Renal cortical epithelial cell (primary cell): ENCODE measurements at places on chromosomes 12 and 14.

- DNase-seq = peak; percentile 90
Observed at GRCh38 chr12:89949457-89950195, 241.0 kb upstream of the ATP2B1 start.

GRCh38 chr14:88791629-88792472 is 902 bp downstream of the EML5 start:
- DNase-seq = no peak

GRCh38 chr12:113130457-113131135 is 5.0 kb downstream of the RASAL1 start:
- DNase-seq = peak; percentile 81

GRCh38 chr12:92134638-92135274 is 10.9 kb downstream of the BTG1 start:
- DNase-seq = peak; percentile 61

DNA sequence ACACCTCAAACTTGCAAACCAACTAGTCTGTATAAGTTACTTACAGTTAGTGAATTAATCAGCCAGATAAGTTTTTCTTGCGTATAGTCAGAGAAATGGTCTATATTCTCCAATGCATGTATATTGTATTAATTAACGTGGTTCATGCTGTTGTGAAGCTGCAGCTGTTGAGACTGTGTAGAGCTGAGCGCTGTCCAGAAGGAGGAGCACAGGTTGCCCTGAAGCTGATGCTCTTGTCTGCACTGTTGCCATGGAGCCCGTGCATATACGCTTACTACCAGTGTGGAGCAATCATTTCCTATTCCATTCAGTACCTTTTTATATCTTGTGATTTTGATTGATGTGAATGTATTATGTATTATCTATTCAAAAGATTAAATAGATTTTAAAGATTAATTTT is 74.3 kb upstream of the ARID2 start:
- peak; percentile 6 for DNase-seq

DNA sequence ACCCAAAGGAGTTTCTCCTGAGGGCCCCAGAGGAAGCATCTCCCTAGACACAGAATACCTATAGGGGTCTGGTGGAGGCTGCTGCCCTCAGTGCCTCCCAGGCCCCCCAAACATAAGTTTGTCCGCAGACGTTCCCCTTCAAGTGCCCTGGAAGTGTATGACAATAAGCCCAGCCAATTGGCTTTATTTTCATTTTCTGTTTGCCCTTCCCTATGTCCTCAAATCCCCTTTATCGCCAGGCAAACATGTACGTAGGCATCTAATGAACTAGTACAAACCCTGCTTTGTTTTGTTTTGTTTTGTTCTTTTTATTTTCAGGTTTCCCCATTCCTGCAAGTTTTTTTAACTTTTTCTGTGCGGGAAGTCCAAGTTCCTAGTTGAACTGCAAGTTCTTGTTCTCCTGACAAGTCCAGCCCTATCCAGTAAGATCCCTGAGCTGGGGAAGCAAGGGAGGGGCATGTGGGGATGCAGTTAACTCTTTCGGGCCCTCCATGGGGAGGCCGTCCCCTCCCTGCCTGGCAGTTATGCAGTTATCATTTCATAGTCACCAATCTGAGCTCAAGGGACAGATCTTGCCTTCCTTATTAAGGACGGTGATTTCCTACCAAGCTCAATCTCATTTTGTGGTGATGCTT is 141.9 kb downstream of the KCNA5 start:
- no peak for DNase-seq

DNA sequence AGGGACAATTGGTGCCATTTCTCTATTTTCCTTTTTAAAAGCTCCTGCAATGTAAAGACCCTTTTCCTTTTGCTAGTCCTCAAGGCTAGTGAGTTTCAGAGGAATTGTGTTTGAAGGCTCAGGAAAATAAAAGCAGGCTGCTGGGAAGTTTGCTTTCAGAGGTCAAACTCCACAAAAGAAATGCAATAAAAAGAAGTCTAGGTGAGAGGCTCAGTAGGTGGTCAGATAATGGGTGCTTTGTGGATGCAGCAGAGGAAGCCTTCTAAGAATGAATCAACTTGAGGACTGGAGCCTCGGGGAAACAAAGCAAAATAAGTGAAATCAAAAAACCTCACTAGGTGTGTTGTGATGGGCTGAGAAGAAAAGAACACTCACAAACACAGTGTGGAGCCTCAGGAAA is 10.3 kb downstream of the CCDC175 start:
- DNase-seq = no peak

DNA sequence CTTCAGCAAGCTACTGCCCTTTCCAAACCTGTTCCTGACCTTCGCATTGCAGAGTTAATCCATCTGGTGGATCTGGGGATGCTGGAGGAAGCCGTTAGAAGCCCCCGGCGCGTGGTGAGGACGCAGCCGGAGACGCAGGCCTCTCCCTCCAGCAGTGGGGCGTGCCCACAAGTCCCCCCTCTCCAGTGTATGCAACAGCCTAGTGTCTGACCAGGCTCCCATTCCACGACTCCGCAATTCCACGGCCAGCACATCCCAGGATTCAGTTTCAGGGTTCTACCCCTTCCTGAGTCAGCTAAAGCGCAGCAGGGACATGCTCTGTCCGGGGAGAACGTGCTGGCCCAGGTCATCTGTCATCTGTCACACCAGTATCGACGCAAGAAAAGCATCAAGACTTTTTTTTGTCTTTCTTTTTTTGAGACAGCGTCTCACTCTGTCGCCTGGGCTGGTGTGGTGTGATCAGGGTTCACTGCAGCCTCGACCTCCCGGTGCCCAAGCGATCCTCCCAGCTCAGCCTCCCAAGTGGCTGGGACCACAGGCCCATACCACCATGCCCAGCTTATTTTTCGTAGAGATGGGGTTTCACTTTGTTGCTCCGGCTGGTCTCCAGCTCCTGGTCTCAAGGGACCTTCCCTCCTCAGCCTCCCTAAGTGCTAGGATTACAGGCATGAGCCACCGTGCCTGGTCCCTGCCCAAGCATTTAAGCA is 8.0 kb upstream of the DYNC1H1 start:
- DNase-seq = no peak

DNA sequence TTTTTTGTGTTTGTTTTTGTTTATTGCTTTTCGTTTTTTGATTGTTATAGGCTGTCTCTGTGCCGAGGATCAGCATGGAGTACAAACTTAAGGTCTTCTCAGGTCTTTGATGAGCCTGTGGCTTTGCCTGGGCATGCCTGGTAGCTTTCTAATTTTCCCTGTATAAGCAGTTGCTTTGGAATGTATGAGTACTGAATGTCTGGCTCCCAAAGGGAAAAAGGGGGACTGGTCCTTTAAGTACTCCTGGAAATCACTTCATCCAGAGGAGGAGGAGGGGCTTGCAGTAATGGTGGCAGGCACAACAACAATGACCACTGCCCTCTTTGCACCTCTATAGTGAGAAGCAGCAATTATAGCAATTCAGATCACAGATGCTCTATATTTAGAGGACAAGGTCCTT is 67.6 kb upstream of the TTC7B start:
- DNase-seq = no peak

GRCh38 chr12:32768518-32768917 is 12.8 kb upstream of the YARS2 start:
- no peak for DNase-seq

- DNase-seq = no peak
Observed at GRCh38 chr12:49352351-49352750, 5.7 kb downstream of the DNAJC22 start.

DNA sequence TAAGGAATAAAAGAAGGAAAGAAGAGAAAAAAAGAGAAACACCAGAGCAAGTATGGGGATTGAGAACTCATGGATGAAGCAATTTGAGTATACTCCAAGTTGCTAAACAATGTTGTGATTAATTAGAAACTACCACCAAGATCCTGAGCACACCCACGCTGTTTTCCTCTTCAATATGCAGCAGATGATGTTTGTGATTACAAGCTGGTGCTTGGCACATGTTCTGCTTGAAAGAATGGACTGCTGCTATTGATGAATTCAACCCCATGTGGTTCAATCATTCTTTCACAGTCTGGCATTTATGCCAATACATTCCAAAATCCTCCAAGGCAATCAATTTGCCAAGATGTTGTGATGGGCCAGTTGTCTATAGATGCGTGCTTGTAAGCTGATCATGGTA is 146.8 kb downstream of the SLC2A13 start:
- peak; percentile 36 for DNase-seq

GRCh38 chr12:27766587-27766986 is 13.4 kb upstream of the KLHL42 start:
- DNase-seq = no peak

DNA sequence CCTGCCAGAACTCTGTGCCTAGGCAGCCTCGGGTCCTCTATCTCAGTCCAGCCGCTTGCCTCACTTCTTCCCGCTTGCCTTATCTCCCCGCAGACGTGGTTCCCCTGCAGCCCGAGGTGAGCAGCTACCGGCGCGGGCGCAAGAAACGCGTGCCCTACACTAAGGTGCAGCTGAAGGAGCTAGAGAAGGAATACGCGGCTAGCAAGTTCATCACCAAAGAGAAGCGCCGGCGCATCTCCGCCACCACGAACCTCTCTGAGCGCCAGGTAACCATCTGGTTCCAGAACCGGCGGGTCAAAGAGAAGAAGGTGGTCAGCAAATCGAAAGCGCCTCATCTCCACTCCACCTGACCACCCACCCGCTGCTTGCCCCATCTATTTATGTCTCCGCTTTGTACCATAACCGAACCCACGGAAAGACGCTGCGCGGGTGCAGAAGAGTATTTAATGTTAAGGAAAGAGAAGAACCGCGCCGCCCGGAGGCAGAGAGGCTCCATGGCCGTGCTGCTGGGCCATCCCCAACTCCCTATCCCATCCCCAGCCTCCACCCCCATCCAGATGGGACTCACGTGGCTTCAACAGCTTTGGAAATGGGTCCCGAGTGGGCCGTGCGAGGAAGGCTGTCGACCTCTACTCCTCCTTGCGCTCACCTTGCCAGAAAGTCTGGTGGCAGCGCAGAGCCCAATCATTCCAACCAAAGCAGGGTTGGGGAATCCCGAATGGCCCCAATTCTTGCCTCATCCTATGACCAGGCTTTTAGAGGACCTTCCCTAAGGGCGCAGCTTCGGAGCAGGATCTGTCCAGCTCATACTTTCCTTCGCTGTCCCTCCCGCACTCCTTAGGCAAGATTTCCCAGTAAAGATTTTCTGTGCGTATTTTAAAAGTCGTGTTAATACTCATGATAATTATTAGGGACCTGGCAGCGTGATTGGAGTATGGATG is 6.5 kb downstream of the HOXC13 start:
- DNase-seq = no peak

- DNase-seq = no peak
Observed at GRCh38 chr12:3142386-3142785, 65.2 kb downstream of the TSPAN9 start.

DNA sequence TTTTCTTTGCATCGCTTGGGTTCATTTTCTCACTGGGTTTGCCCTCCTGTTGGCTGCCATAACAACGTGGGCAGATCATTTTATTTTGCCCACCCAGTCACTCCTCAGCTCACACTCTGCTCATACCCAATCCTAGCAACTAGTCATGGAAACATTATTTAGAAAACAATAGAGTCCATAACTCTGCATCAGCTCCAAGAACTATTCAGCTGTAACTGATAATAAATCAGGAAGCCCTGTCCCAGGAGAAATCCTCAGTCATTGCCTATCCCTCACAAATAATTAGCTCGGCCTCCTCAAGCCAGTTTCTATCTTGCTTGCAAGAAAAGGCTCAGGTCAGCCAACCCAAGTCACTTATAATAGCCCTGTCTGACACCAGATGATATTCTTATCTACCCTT is 43.2 kb downstream of the RTN1 start:
- DNase-seq = peak; percentile 54

DNA sequence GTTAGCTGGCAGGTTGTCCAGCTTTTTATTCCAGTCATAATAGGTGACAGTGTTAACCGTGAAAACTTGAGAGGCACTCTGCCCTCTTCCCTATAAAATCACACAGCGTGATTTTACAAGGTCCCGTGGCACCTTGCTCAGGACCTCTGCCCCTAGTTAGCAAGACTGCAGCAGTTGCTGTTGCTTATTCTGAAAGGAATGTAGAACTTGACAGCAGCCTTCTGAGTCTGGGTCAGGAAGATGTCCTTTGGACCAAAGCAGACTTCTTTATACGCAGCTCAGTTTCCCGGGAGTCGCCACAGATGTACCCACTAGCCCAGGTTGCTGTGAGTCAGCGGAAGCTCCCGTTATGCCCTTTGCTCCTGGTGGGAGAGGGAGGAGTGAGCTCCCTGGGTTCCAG is 13.2 kb downstream of the PRKAB1 start:
- peak; percentile 81 for DNase-seq

GRCh38 chr14:68495101-68496039 is 297.5 kb downstream of the ZFP36L1 start:
- DNase-seq = peak; percentile 57

DNA sequence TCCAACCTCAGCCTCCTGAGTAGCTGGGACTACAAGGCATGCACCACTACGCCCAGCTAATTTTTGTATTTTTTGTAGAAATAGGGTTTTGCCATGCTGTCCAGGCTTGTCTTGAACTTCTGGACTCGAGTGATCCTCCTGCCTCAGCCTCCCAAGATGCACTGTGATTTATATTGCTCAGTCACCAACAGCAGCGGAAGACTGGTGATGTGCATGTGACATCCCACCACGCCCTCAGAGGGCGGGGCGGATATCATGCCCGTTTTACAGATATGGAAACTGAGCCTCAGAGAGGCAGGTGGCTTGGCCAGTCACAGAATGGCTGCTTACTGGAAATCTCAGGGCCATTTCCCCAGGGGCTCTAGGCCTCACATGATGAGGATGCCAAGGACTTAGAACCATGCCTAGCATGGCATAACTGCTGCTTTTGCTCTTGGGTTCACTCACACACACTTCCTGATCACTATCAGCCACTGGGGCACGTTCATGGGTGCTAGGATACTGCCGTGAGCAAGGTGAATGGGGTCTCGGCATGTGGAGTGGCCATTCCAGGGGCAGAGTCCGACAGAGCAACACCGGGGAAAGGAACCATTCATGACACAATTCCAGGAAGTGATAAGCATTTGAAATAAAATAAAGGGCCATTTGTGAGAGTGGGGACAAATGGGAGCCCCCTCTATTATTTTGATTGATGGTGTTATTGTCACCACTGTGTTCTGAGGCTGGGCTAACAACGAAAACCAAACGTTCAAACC is 31.9 kb downstream of the RBM19 start:
- DNase-seq = no peak

GRCh38 chr14:80973931-80974641 is 18.7 kb downstream of the TSHR start:
- peak; percentile 98 for DNase-seq

GRCh38 chr12:105992849-105993740 is 145.7 kb downstream of the NUAK1 start:
- DNase-seq = no peak

GRCh38 chr14:37051680-37052079 is 120.7 kb downstream of the SLC25A21 start:
- DNase-seq = no peak

DNA sequence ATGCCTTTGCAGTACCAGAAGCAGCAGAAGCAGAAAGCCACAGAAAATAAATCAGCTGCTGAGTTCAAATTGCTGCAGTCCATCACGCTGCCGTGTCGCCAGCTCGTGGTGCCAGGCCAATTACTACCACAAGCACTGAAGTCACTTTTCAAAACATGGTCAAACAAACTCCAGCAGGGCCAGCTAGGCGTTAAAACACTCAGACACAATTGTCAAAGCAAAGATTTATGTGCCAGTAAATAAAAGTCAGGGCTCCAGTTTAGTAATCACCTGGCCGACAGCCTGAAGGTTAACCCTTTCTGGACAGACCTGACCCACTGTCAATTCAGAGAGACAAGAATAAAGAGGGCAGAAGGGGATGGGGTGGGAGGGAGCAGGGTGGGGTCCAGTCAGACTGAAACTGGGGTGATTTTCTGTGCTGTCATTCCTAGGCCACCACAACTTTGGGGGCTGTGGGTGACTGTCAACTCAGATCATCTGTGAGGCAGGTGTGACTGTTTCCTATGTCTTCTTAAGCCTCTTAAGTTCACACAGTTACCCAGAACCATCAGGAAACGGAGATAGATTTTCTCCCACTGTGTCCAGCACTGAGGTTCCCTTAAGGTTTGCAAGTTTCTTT is 109.8 kb upstream of the FUT8 start:
- DNase-seq = peak; percentile 62
